CD4-positive, alpha-beta T cell treated with Interleukin-1 beta for 1 hour (primary cell): ENCODE measurements at places on chromosomes 5 and 9.

GRCh38 chr9:91519520-91520277 is 96.1 kb upstream of the NFIL3 start:
- no peak for DNase-seq

DNA sequence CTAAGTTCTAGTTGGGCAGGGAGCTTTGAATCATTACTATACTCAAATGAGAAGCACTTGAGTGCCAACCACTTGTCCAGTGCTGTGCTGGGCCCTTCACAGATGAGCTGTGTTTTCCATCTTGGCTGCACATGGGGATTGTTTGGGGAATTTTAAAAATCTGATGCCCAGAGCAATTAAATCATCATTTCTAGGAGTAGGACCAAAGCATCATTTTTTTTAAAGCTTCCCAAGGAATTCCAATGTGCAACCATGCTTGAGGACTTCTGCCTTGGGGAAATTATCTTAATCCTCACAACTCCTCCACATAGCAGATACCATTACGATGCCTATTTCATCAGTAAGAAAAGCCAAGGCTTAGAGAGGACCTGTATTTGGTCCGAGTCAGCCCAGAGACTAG is 131.4 kb downstream of the TMEM174 start:
- no peak for DNase-seq

- DNase-seq: no peak
Measured at GRCh38 chr9:97349400-97349799, 41.9 kb downstream of the CCDC180 start.

- DNase-seq: no peak
Measured at GRCh38 chr9:130561056-130561455, 18.3 kb upstream of the FUBP3 start.

GRCh38 chr5:150513375-150514309 is 5.7 kb downstream of the NDST1 start:
- DNase-seq: no peak

DNA sequence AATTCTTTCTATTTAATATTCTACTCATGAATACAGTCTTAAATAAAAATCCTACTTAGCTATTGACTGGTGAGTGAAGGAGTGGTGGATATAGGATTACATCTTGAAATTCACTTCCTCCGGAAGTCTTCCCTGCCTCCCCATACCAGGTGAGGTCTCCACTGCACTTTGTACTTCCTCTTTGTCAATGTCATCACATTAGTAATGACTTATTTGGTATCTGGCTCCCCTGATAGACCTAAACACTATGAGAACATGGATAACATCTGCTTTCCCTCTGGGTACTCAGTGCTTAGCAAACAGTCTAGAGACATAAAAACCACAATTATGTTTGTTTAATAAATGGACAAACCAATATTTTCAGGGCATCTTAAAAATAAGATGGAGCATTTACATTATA is 532.1 kb downstream of the PDE4D start:
- no peak for DNase-seq

DNA sequence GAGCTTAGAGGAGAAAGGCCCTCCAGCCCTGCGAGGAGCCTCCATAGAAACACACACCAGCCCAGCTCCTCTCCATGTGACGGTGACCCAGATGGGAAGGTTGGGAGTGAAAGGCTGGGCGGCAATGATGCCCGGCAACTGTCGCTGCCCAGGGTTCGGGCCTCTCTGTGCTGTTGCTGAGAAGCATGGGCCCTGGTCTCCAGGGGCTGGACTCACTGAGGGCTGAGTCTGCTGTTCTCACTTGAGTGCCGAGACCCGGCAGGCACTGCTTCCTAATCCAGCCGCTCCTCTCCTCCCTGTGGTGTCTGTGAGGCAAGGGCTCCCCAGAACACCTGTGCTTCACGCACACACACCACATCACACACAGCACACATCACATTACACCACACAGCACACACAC is 493.6 kb downstream of the GADD45G start:
- no peak for DNase-seq

GRCh38 chr5:29197631-29198454 is 1995.6 kb upstream of the CDH6 start:
- DNase-seq: no peak

DNA sequence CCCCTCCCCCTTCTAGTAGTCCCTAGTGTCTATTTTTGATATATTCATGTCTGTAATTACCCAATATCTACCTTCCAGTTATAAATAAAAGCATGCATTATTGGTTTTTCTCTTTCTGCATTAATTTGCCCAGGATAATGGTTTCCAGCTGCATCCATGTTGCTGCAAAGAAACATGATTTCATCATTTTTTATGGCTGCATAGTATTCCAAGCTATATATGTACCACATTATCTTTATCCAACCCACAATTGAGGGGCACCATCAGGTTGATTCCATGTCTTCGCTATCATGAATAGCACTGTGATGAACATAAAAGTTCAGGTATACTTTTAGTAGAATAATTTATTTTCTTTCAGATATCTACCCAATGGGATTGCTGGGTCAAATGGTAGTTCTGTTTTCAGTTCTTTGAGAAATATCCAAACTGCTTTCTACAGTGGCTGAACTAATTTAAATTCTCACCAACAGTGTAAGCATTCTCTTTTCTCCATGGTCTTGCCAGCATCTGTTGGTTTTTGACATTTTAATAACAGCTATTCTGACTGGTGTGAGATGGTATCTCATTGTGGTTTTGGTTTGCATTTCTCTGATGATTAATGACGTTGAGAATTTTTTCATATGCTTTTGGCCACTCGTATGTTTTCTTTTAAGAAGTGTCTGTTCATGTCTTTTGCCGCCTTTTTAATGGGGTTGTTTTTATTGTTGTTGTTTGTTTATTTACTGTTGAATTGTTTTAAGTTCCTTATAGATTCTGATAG is 746.1 kb upstream of the MEF2C start:
- no peak for DNase-seq
